ENCODE measurements at places on chromosomes 2 and 18.
A peak's percentile ranks its signal among the peaks of the same experiment; 100 is the strongest.

GRCh38 chr18:5302606-5303005 lies 7.1 kb upstream of the ZBTB14 start:
- no peak overlapping the region for H3K27ac ChIP-seq
- H3K36me3 ChIP-seq, result no peaks in the 10 kb centered on the region
- no peaks in the 10 kb centered on the region for H3K27me3 ChIP-seq

GRCh38 chr18:79069717-79070151 lies 540 bp downstream of the ATP9B start:
- DNase-seq, result no peak
- H3K27me3 ChIP-seq, result no peaks in the 10 kb centered on the region
- peak overlapping the region; percentile 91 for H3K4me3 ChIP-seq
- peaks cover 13% of the 10 kb centered on the region for H3K4me1 ChIP-seq

- H3K27me3 ChIP-seq, result peaks cover 40% of the 10 kb centered on the region
- no peak overlapping the region for H3K27ac ChIP-seq
- H3K4me1 ChIP-seq, result peaks cover 5% of the 10 kb centered on the region
- no peak overlapping the region for H3K4me3 ChIP-seq
These were observed 170.4 kb downstream of the NCK2 start for GRCh38 chr2:105915005-105915558.

DNA sequence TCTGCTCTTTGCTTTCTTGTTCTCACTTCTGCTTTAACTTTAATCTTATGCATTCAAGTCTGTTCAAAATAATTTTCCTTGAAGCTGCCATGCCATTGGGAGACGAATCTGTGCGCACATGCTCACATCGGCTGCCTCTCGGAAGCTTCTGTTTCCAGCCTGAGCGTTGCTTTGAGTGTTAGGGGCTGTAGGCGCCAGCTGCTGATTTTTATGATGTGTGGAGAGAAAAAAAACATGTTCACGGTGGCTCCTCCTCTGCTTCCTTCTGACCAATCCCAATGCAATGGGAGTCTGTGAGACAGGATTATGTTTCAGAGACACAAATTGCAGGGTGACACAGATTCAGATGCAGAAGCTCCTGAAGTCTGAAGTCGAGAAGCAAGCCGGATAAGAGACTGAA lies at the start of gene MC4R:
Gene MC4R (minus strand): TSS at position 180 of the 400 bp plus-strand sequence. CDS start 426 bp downstream, outside the sequence.
- no peaks in the 10 kb centered on the region for H3K4me1 ChIP-seq
- H3K27me3 ChIP-seq, result no peaks in the 10 kb centered on the region
- H3K27ac ChIP-seq, result no peak within 1 kb of the TSS
- H3K4me3 ChIP-seq, result no peak within 1 kb of the TSS
- H3K36me3 ChIP-seq, result no peaks in the 10 kb centered on the region

GRCh38 chr2:134491771-134492441 lies 226.9 kb downstream of the TMEM163 start:
- H3K36me3 ChIP-seq, result no peaks in the 10 kb centered on the region
- no peak overlapping the region for H3K27ac ChIP-seq
- H3K4me3 ChIP-seq, result no peak overlapping the region
- H3K4me1 ChIP-seq, result no peaks in the 10 kb centered on the region
- no peak for DNase-seq

- no peak overlapping the region for H3K4me3 ChIP-seq
- H3K27ac ChIP-seq, result no peak overlapping the region
- H3K27me3 ChIP-seq, result peaks cover 37% of the 10 kb centered on the region
- DNase-seq, result no peak
These were observed 26.7 kb downstream of the COLEC12 start for GRCh38 chr18:473802-474201.

GRCh38 chr2:109582928-109583895 lies 30.6 kb downstream of the SEPTIN10 start:
- DNase-seq, result no peak
- no peak overlapping the region for H3K27ac ChIP-seq
- H3K4me3 ChIP-seq, result no peak overlapping the region

DNA sequence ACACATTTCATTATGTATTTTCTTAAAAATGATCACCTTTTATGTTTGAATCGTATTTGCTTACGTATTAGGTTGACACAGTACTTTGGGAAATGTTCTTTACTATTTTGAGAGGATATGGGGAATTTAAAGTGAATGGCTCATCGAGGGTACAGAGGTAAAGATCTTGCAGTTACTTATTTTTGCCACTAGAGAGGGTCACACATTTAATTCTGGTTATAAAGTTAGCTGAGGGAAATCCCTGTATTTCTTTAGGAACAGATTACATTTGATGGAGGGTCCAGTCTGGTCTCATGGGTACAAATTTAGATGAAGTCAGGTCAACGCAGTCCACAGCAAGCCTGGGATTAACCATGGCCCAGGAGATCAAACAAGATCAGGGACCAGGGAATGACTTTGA lies 24.5 kb downstream of the DYNC2LI1 start:
- no peaks in the 10 kb centered on the region for H3K4me1 ChIP-seq
- no peaks in the 10 kb centered on the region for H3K36me3 ChIP-seq
- DNase-seq, result peak; percentile 28
- H3K27ac ChIP-seq, result no peak overlapping the region

GRCh38 chr2:86238354-86238753 lies 39.1 kb downstream of the MRPL35 start:
- no peak for DNase-seq
- H3K27me3 ChIP-seq, result peaks cover 50% of the 10 kb centered on the region
- H3K36me3 ChIP-seq, result no peaks in the 10 kb centered on the region
- no peak overlapping the region for H3K27ac ChIP-seq
